ENCODE measurements at places on chromosomes 4 and X.

GRCh38 chr4:77959566-77960338 lies 97.1 kb downstream of the MRPL1 start:
- DNase-seq: no peak

DNA sequence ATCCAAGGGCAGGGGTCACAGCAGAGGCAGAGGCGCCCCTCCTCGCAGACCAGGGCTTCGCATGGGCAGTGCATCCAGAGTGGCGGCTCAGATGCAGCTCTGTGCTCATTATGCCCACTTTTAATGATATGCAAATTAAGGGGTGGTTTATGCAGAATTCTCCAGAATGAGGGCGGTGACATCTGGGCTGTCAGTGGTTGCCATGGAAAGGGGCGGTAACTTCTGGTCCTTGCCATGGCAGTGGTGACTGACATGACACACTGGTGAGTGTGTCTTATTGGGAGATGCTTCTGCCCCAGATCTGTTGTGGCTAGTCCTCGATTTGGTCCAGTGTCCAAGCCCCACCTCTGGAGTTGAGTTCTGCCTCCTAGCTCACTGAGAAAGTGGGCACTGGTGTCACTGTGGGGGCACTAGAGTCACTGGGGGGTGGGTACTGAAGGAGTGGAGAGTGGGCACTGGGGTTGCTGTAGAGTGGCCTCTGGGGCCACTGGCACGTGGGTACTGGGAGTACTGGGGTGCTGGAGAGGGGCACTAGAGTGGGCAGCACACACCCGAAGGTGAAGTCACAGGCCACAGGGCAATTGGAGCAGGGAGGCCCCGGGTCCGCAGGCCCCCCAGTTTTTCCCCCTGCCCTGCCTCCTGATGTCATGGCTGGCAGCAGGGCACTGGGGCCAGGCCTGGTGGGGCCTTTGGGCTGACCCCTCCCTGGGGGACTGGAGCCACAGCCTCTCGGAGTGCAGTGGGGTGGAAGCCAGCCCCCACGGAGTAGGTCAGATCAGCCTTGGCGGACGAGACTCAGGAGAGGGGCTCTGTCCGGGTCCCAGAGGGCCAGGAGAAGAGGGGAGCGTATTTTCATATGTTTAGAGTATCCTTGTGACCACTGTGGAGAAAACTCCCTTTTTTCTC lies 98.6 kb upstream of the NKX1-1 start:
- no peak for DNase-seq

- no peak for DNase-seq
These were observed 13.5 kb downstream of the NSUN7 start for GRCh38 chr4:40763228-40763716.

DNA sequence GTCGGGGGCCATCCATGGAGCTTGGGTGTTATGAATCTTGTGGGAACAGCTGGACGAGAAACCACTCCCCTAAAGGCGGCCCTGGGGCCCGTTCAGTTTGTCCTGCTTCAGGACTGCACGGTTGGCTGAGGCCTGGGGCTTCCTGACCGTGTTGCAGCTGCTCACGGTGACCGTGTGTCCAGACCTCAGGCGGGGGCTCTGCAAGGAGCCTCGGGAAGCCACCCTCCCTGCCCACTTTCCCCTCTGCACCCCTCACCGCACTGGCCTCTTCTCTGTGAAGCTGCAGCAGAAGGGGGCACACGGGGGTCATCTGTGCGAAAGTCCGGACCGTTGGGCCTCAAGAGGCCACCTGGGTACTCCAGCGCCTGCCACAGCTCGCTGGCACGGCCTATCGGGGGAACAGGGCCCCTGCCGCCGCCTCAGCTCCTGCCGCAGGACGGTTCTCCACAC lies 29.4 kb downstream of the UVSSA start:
- DNase-seq: no peak

GRCh38 chr4:153243468-153243867 lies 39.2 kb downstream of the TRIM2 start:
- no peak for DNase-seq

DNA sequence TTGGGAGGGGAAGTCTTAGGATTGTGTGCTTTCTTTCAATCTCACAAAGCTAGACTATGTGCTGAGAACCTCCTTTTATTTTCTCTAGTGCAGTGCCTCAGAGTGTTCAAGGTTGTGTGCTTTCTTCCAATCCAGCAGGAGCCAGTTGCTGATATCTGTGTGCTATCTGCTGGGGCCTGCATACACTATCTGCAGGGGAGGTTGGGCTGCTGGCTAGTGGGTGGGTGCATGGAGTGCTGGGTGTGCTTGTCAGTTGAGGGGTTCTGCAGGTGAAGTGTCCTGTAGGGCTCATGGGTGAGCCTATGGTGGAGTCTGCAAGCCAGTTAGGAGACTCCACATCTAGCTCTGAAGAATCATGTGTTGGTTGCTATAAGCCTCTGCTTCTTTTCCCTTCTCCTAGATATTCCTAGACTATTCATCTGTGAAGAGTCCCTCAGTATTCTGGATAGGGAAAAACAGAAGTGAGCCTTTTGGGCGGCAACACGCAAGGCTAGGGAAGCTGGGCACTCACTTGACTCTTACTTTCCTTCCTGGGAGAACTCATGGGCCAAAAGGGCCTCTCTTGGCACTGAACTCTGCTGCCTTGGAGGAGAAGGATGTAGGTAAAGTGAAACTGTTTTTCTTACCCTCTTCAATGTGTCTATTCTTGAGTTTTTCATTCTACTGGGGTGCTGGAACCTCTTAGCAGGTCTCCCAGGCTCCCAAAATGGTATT lies 8.0 kb upstream of the CISD2 start:
- DNase-seq: no peak

DNA sequence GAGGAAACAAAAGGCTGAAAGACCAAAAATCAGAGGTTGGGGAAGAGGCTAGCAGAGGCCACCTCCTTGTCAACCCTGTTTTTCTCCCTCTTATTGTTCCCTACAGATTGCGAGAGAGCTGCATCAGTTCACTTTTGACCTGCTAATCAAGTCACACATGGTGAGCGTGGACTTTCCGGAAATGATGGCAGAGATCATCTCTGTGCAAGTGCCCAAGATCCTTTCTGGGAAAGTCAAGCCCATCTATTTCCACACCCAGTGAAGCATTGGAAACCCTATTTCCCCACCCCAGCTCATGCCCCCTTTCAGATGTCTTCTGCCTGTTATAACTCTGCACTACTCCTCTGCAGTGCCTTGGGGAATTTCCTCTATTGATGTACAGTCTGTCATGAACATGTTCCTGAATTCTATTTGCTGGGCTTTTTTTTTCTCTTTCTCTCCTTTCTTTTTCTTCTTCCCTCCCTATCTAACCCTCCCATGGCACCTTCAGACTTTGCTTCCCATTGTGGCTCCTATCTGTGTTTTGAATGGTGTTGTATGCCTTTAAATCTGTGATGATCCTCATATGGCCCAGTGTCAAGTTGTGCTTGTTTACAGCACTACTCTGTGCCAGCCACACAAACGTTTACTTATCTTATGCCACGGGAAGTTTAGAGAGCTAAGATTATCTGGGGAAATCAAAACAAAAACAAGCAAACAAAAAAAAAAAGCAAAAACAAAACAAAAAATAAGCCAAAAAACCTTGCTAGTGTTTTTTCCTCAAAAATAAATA lies 179.9 kb downstream of the AR start:
- DNase-seq: no peak

DNA sequence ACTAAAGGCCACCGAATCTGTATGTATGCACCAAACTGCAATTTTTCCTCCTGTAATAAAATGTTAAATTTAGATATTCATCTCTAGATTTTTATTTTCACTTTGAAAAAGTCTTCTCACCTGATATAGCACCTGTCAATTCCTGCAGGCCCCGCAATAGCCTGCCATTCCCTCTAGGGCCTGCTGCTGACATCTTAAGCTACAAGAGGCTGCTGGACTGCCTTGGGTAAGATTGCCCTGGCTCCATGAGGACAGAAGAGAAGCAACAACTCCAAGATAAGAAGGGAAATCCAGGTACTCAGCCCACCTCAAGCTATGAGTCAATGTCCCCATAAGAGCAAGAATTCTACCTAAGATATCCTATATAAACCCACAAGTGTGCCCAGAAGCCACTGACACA lies 230.2 kb upstream of the AGTR2 start:
- no peak for DNase-seq

GRCh38 chrX:44828008-44828605 lies 15.7 kb upstream of the DUSP21 start:
- DNase-seq: no peak

GRCh38 chr4:153090181-153090580 lies 114.1 kb upstream of the TRIM2 start:
- DNase-seq: no peak

- DNase-seq: no peak
These were observed 113.2 kb downstream of the IL1RAPL2 start for GRCh38 chrX:104679175-104679574.

GRCh38 chr4:41744572-41745291 lies 3.8 kb downstream of the PHOX2B start:
- DNase-seq: no peak

DNA sequence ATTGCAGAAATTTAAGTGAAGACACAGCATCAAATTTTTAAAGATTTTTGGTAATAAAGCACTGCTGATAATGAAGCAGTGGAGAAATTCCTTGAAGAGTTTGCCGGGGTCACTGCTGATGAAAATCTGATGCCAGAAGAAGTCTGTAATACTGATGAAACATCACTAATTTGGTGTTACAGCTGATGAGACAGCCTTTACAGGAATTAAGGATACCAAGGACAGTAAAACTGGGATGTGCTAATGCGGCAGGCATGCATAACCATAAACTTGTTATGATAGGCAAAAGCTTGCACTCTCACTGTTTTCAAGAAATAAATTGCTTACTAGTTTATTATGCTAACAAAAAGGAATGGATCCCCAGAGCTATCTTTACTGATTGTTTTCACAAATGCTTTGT lies 52.9 kb upstream of the VEGFC start:
- DNase-seq: no peak

DNA sequence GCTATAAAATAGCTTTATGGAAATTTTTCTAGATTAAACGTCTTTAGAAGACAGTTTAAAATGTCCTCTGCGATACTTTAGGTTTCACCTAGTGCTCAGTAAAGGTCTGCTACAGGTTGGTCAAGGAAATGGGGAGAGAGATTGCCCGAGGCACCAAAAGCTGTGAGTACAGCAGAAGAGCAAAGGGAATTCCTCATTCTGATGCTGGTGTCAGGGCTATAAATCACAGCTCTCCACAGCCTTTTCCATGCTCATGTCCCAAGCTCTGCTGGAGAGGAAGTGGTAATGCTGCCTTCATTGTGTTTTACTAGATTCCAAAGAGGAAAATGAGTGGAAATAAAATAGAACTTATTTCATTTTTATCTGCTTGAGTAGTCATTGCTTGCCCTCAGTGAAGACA lies 2060.4 kb downstream of the ARAP2 start:
- no peak for DNase-seq

DNA sequence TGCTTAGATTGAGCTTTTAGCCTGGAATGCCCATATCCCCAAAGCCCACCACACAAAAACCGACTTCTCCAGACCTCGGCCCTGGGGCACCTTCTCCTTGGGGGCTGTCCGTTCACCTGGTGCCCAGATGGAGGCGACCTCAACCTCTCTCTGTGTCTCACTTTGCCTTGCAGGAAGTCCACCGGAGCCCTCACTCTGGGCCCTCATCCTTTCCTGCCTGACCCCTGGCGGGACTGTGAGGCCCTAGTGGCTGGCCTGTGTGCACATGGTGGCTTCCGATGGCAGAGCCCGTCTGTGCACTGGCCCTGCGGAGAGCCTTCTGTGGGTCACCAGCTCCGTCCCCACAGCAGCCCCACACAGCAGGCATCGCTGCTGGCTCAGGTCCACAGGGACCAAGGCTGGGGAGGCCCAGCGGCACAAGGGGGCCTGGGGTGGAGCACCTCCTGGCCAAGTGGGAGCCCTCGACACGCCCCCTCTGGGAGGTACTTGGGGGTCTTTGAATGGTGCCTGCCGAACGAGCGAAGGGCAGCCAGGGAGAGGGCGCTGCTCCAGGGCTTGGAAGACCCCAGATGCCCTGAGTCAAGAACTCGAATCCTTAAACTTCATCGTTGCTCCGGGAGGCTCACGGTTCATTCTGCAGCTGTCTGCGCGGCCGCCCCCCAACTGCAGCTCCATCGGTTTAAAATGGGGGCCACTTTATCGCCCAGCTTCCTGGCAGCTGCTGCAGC lies 97.2 kb upstream of the ADRA2C start:
- DNase-seq: no peak

GRCh38 chr4:73663576-73663975 lies 43.3 kb upstream of the RASSF6 start:
- DNase-seq: no peak

GRCh38 chr4:40412866-40413795 lies 78.0 kb downstream of the CHRNA9 start:
- no peak for DNase-seq

- DNase-seq: no peak
These were observed 37.3 kb upstream of the LPAR4 start for GRCh38 chrX:78710171-78710570.

DNA sequence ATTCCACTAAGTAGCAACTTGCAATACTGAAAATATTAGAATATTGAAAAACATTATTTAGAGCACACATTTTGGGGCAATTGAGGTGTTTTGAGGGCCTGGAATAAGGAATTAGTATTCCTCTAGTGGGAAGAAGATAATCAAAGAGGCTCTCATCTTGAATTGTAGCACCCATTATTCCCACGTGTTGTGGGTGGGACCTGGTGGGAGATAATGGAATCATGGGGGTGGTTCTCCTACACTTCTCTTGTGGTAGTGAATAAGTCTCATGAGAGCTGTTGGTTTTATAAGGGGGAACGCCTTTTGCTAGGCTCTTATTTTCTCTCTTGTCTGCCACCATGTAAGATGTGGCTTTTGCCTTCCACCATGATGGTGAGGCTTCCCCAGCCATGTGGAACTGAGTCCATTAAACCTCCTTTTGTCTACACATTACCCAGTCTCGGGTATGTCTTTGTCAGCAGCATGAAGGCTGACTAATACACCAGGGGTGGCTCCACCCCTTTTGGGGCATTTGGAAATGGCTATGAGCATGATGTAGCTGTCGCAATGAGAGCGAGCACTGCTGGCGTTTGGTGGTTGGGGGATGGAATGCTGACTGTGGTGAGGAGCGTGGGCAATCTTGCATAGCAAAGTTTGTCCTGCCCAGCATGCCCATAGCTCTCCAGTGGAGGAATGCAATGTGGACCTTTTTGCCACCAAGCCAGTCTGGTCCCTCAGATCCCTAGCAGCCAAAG lies 308.2 kb downstream of the FRMPD4 start:
- DNase-seq: no peak

GRCh38 chr4:113621633-113622032 lies 139.9 kb downstream of the CAMK2D start:
- DNase-seq: no peak

GRCh38 chrX:53481093-53481492 lies 46.9 kb upstream of the HSD17B10 start:
- DNase-seq: no peak

GRCh38 chrX:70826715-70827114 lies 81.8 kb downstream of the TEX11 start:
- no peak for DNase-seq

- DNase-seq: no peak
These were observed 73.7 kb downstream of the BEND2 start for GRCh38 chrX:18146954-18147353.

DNA sequence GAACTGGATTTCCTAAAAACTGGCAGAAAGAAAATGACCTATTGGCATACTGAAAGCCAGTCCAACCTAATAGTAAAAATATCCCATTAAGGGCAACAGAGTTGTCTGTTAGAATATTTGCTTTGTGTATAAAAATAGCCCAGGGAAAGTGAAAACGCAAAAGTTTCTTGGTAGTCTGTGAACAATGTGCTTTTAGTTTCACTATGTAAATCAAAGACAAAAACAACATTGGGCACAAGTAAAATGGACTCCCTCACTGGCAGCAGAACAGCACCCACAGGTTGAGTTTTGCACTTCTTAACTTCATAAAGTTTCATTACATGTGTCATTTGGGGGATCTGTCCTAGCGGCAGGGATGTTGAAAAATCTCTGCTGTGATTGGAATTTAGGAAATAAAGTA lies 4.3 kb upstream of the FGG start:
- no peak for DNase-seq

- no peak for DNase-seq
These were observed 78.7 kb downstream of the GALNT7 start for GRCh38 chr4:173247321-173247720.
